ENCODE measurements at places on chromosomes 5 and 9. TPM values are rescaled to one million over a fixed set of nuclear protein-coding genes. Genes with fewer than 3 reads are reported as not detected.

The BTF3 gene
- 355 TPM for total RNA-seq

The BAAT gene
- 0.07 TPM for total RNA-seq

The PCDHGA8 gene
- 1.3 TPM for total RNA-seq

The MCIDAS gene
- 0.07 TPM for total RNA-seq

The MCTP1 gene
- 12.3 TPM for total RNA-seq

The FAXDC2 gene
- total RNA-seq: 0.34 TPM

The FAT2 gene
- 33.5 TPM for total RNA-seq

The C5orf58 gene
- not detected for total RNA-seq
